ENCODE measurements at places on chromosomes 16 and 17.

DNA sequence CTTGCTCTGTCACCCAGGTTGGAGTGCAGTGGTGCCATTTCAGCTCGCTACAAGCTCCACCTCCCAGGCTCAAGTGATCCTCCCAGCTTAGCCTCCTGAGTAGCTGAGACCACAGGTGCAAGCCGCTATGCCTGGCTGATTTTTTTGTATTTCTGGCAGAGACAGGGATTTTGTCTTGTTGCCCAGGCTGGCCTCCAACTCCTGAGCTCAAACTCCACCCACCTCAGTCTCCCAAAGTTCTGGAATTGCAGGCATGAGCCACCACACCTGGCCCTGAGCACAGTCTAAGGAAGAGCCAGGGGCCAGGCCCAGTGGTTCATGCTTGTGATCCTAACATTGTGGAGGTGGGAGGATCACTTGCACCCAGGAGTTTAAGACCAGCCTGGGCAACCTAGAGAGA, 21.8 kb upstream of the BCO1 start:
- no peak for DNase-seq

DNA sequence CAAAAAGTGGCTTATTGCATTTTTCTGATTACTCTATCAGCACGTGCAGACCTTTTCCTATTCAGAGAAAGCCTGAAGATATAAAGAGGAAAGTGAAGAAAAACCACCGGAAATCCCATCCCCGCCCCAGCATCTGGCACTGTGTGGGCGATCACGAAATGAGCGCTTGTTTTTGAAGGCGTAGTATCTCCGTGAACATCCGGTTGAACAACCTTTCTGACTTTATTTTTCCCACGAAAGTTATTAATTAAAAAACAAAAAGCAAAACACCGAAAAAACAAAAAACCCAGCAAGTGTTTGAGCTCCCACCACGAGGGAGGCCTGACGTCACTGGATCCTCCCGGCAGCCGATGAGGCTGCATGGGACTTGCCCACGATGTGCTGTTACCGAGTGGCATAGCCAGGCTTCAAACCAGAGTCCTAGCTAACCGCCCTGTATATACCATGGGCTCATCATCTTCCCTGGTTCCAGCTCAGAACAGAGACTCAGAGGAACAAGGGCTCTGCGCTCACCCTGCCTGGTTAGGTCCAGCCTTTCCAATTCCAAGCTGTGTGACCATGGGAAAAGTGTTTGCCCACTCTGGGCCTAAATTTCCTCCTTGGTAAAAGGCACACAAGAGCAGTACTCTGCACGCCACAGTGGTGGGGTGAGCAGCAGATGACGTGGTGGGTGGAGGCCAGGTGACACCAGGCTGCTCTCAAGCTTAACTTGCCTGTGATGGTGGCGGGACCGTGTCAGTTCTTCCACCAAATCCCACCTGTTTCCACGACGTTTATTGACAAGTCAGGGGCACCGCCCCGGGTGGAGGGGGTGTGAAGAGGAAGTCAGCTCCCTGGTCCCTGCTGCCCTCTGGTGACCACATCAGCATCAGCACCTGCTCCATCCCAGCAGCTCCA, 34.3 kb upstream of the IL21R start:
- peak; percentile 78 for DNase-seq

- no peak for DNase-seq
Observed at GRCh38 chr16:3618769-3619141, 7.3 kb upstream of the SLX4 start.

DNA sequence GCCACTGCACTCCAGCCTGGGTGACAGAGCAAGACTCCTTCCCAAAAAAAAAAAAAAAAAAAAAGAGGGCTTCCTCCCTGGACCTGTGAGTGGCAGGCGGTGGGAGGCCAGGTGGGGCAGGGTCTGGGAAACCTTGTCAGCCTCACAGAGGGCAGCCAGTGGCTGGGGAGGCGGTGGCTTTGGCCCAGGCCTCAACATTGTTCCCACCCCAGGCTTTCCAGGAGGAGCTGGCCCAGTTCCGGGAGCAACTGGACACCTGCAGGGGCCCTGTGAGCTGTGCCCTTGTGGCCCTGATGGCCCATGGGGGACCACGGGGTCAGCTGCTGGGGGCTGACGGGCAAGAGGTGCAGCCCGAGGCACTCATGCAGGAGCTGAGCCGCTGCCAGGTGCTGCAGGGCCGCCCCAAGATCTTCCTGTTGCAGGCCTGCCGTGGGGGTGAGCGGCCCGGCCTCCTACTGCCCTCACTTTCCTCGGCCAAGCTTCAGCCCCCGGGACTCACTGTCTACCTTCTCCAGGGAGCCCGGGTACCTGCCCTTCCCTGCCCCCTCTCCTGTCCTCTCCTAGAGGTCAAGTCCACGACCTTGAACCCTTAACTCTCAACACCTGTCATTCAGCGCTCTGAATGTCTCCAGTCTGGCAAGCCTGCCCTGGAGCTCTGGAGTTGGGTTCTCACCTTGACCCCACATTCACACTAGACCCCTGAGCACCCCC, 12.4 kb downstream of the ZNF213 start:
- DNase-seq = no peak

GRCh38 chr16:17316005-17316404, 154.8 kb downstream of the XYLT1 start:
- no peak for DNase-seq

DNA sequence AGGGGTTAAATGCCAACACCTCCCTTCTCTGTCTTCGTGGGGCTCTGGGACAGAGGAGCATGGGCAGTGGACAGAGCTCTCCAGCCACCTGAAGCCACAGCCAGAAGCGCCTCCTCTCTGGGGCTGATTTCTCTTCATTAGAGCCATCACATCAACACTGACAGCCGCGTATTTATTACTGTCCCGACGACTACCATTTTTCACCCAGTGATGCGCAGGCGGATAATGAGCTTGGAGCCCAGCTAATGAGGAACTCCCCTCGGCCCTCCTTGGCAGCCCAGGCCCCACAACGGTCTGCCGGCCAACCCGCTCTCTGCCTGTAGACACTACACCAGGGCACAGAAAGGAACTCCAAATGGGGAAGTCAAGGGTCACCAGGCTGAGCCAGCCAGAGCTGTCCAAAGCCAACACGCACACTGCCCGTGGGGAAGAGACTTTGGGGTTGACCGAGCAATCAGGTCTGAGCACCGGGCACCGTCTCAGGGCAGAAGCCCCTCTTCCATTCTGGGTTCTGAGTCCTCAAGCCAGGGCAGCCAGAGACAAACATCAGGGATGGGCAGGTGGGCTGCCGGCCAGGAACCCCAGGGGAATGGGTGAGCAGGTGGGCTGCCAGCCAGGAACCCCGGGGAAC, 13.2 kb downstream of the SDK2 start:
- DNase-seq = no peak

- no peak for DNase-seq
Observed at GRCh38 chr17:81524039-81524864, 3.9 kb upstream of the FSCN2 start.

DNA sequence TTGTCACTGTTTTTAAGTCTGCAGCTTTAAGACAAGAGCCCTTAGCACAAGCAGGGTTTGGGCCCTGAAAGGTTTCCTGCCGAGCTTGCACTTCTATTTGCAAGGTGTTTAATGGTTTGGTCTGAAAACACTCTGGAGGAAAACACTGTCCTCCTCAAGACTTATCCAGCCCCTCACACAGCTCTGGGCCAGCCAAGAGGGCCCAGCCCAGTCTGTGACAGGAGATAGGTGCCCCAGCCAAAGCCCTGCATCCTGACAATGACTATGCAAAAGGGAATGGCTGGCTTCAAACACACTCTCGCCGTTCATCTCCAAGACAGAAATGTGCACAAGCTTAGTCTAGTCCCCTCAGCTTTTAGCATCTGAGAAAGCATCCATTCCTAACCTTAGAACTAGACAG, 26.9 kb downstream of the MPG start:
- no peak for DNase-seq

GRCh38 chr16:50781518-50781917, 39.6 kb downstream of the CYLD start:
- no peak for DNase-seq

DNA sequence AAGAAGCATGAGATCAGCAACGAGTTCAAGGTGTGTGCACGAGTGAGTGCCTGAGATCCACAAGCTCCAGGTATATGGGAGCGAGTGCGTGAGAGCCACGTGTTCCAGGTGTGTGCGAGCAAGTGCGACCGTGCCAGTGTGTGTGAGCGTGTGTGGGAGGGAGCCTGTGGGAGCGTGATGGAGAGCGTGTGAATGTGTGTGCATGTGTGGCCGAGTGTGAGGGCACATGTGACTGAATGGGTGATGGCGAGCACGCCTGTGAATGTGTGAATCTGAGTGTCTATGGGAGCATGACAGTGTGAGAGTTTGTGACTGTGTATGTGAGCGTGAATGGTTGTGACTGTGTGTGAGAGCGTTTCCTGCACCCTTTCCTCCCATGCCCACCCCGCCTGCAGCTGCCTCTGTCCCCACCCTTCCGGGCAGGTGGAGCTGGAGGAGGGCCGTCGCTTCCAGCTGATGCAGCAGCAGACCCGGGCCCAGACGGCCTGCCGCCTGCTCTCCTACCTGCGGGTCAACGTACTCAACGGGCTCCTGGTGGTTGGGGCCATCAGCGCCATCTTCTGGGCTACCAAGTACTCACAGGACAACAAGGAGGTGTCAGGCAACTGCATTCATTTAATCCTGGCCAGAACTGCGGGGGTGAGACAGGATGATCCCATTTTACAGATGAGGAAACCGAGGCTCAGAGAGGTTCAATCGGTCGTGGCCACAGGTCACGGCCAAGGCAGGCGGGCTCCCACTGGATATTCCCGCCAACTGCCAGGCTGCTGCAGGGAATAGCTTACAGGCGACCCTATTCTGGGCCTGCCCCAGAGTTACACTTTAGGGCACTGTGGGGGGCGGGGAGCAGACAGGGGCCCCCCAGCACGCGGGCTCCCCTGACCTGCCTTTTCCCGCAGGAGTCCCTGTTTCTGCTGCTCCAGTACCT, 3.7 kb downstream of the TMC8 start:
- DNase-seq = no peak

GRCh38 chr17:36503456-36504155, 17.1 kb downstream of the ZNHIT3 start:
- no peak for DNase-seq

GRCh38 chr16:11576427-11577289, 10.1 kb downstream of the LITAF start:
- no peak for DNase-seq

- peak; percentile 4 for DNase-seq
Observed at GRCh38 chr17:17723354-17724261, 42.4 kb downstream of the RAI1 start.

DNA sequence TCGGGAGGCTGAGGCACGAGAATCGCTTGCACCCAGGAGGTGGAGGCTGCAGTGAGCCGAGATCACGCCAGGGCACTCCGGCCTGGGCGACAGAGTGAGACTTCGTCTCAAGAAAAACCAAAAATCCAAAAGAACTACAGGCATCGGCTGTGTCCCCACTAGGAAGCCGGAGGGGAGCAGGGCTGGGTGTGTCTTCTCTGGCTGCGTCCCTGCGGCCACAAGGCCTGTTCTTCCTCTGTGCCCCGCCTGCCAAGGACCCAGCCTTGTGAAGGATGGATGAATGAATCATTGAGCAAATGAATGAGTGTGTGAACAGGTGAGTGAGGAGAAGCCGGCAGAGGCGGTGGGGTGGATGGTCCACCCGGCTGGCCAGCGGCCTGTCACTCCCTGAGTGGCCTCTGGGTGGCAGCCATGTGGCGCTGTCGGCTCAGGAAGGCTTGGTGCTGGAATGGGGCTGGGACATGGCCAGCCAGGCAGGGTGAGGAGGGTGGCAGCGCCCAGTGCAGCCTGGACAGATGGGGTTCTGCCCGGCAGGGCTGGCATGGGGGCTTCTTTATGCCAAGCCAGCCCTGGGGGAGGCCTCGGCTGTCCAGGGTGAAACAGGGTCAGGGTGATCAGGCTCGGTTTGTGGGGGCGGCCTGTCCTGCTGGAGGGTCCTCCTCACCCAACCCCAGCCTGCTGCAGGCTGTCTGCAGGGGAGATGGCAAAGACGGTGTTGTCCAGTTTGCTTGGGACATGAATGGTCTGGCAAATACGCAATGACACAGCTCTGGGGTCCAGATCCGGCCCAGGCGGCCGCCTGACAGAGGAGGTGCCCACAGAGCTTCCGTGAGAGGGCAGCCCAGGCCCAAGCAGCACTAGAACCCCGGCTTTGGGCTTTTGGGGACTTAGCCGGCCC, 21.7 kb downstream of the SLC25A10 start:
- peak; percentile 70 for DNase-seq

DNA sequence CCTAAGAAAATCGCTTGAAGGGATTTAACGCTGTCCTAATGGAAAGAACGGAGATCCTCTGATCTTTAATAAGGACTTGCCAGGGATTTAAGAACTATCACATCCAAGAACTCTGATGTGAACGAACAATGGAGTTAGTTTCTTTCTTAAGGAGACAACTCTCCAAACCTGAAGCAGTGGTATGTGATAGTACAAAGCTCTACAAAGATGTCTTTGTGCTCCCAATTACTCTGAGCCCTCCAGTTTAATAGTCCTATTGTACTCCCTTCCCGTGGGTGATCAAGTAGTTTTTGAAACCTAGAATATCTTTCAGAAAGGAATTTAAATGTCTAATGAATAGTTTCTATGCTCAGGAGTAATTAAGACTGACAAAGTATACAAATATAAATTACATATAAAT, 123.8 kb downstream of the FTO start:
- DNase-seq = no peak

- no peak for DNase-seq
Observed at GRCh38 chr17:72970797-72971196, 121.7 kb downstream of the SLC39A11 start.

- DNase-seq = no peak
Observed at GRCh38 chr17:55737976-55738501, 12.8 kb upstream of the PCTP start.

GRCh38 chr17:37671824-37672547, 28.7 kb upstream of the DDX52 start:
- DNase-seq = no peak

DNA sequence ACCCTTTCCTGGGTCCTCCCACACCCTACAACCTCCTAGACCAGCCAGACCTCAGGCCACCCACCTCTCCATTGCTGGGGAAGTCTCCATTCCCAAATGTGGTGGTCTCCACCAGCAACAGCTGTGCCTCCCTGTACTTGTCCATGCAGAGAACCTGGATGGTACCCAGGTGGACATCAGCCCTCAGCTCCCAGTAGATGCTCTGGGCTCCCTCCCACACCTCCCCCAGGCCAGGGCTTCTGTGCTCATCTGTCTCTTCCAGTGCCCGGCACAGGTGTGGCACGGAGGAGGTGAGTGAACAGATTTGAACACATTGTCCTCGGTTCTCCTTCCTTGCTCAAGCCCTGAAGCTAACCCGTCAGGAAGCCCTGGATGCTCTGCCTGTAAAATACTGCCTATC, 34.6 kb downstream of the LGALS9 start:
- no peak for DNase-seq
